ENCODE measurements at places on chromosomes 16 and 17. TPM values are rescaled to one million over a fixed set of nuclear protein-coding genes. Genes with fewer than 3 reads are reported as not detected.

- peaks cover 20% of the 10 kb centered on the region for H3K4me1 ChIP-seq
- peak; percentile 97 for DNase-seq
- H3K36me3 ChIP-seq = no peaks in the 10 kb centered on the region
- no peaks in the 10 kb centered on the region for H3K27me3 ChIP-seq
Measured at GRCh38 chr17:69828087-69828486, 246.9 kb upstream of the KCNJ16 start.

DNA sequence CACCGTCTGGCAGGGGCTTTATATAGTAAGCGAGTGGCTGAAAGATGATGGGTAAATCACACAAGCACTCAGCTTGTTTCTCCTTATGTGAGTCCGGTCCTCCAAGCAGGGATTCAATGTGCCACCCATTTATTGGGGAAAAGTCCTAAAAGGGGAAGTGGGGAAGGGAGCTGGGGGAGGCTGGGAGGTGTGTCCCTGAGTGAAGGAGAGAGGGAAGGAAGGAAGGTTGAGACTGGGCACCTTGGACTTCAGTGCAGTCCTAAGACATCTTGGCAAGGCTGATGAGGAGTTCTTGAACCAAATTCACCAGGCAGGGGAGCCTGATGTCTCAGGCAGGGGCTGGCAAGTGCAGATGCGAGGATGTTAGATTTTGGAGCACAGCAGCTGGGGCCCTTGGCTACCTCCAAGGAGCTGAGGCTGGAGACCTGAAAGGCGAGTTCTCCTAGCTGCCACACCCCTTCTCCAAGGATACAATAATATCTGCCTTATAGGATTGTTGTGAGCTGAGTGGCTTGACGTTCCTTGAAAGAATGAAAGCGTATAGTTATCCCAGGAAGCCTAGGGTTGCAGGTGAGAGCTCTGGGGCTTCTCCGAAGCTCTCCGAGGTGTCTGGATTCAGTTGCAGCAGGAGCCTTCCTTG, 23.0 kb upstream of the CYLD start:
- no peaks in the 10 kb centered on the region for H3K27me3 ChIP-seq
- no peaks in the 10 kb centered on the region for H3K4me1 ChIP-seq
- H3K36me3 ChIP-seq = no peaks in the 10 kb centered on the region
- H3K4me3 ChIP-seq = no peak overlapping the region
- H3K27ac ChIP-seq = no peak overlapping the region
- DNase-seq = no peak

- no peaks in the 10 kb centered on the region for H3K4me1 ChIP-seq
- no peak for DNase-seq
- no peak overlapping the region for H3K27ac ChIP-seq
- no peak overlapping the region for H3K4me3 ChIP-seq
- no peaks in the 10 kb centered on the region for H3K36me3 ChIP-seq
- no peaks in the 10 kb centered on the region for H3K27me3 ChIP-seq
Measured at GRCh38 chr17:61217878-61218437, 181.7 kb upstream of the TBX2 start.

- no peak overlapping the region for H3K27ac ChIP-seq
- H3K36me3 ChIP-seq = no peaks in the 10 kb centered on the region
- H3K4me1 ChIP-seq = peaks cover 12% of the 10 kb centered on the region
Measured at GRCh38 chr17:21131137-21131536, 4.4 kb downstream of the DHRS7B start.

- H3K36me3 ChIP-seq = no peaks in the 10 kb centered on the region
- H3K27me3 ChIP-seq = peaks cover 33% of the 10 kb centered on the region
- H3K4me3 ChIP-seq = no peak overlapping the region
- H3K27ac ChIP-seq = no peak overlapping the region
- H3K4me1 ChIP-seq = no peaks in the 10 kb centered on the region
Measured at GRCh38 chr17:49939318-49939717, 29.7 kb upstream of the DLX4 start.

- no peak for DNase-seq
- no peaks in the 10 kb centered on the region for H3K27me3 ChIP-seq
- no peak overlapping the region for H3K4me3 ChIP-seq
- H3K4me1 ChIP-seq = no peaks in the 10 kb centered on the region
Measured at GRCh38 chr16:53753431-53753830, 49.5 kb downstream of the FTO start.

GRCh38 chr16:57900796-57901479, 70.0 kb downstream of the CNGB1 start:
- peaks cover 3% of the 10 kb centered on the region for H3K27me3 ChIP-seq
- no peaks in the 10 kb centered on the region for H3K4me1 ChIP-seq
- DNase-seq = no peak
- H3K27ac ChIP-seq = no peak overlapping the region

DNA sequence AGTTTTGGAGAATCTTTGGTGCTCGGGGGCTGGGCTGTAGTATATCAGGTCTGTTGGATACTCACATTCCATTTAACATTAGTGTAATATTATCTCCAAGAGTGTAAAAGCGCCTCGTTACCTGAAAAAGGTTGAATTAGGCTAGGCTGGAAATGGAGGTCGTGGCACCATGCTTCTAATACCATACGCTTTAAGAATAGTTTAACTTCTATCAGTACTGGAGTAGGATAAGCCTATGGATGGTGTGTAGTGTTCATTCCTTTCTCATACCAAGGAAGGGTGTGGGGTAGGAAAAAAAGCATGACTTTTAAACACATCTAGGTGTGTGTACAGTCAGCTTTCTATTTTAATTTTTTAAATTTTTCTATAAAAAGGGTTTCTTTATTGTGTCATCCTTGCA, 2.0 kb downstream of the SRCAP start:
- peaks cover 35% of the 10 kb centered on the region for H3K36me3 ChIP-seq
- H3K4me3 ChIP-seq = no peak overlapping the region
- no peak overlapping the region for H3K27ac ChIP-seq
- no peaks in the 10 kb centered on the region for H3K27me3 ChIP-seq

DNA sequence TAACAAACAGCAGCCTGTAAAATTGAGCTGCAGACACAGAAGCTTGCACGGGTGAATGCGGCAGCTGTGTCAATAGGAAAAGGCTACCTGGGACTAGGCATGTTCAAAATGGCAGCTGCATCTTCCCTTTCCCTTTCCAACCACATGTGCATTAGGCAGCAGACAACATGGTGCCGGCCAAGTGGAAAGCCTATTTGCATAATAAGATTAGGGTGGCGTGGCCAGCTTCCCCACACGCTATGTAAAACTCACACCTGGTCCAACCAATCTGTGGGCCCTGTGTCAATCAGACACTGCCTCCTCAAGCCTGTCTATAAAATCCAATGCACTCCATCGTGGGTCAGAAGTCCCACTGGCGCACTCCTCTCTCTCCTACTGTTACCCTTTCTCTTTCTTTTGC, 61.0 kb upstream of the RBBP6 start:
- no peaks in the 10 kb centered on the region for H3K36me3 ChIP-seq
- no peak overlapping the region for H3K4me3 ChIP-seq
- H3K27ac ChIP-seq = no peak overlapping the region
- no peaks in the 10 kb centered on the region for H3K4me1 ChIP-seq
- no peak for DNase-seq

DNA sequence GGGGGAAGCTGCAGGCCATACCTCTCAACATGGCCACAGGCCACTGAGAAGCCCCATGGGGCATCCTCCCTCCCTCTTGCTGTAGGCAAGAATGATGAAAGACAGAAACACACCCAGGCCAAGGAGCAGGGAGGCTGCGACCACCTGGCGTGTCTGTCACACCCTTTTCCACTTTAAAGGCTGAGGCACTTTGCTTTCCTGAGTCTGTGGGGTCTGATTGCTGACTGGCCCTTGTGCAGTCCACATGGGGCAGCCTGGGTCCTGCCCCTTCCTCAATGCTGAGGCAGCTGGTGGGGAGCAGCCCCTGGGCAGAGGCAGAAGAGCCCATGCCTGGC, 8.7 kb downstream of the TMEM204 start:
- peaks cover 6% of the 10 kb centered on the region for H3K36me3 ChIP-seq
- H3K27ac ChIP-seq = peak overlapping the region; percentile 98
- peaks cover 40% of the 10 kb centered on the region for H3K4me1 ChIP-seq

DNA sequence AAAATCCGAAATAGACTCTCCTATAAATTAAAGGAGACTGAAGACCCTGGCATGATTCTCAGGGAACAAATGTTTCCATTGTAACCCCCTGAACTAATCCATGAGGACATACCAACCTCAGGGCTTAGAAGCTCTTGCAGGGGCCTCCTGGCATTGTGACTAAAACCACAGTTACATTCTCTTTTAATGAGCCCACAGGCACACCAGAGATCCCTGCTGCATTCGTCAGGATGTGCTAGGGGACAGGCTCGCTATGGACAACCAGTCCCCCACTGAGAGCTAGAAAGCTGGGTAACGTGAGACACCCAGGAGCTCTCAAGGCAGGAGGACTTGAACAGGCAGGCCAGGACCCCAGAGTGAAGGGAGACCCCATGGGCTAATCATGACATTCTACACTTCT, 140.6 kb upstream of the TNRC6C start:
- H3K36me3 ChIP-seq = no peaks in the 10 kb centered on the region
- no peak overlapping the region for H3K27ac ChIP-seq
- H3K4me1 ChIP-seq = no peaks in the 10 kb centered on the region
- DNase-seq = no peak
- H3K4me3 ChIP-seq = no peak overlapping the region
- no peaks in the 10 kb centered on the region for H3K27me3 ChIP-seq

GRCh38 chr16:19833176-19833575, 51.5 kb downstream of the GPRC5B start:
- H3K36me3 ChIP-seq = no peaks in the 10 kb centered on the region
- H3K27ac ChIP-seq = no peak overlapping the region
- H3K4me1 ChIP-seq = no peaks in the 10 kb centered on the region
- no peak overlapping the region for H3K4me3 ChIP-seq
- DNase-seq = no peak

- H3K4me1 ChIP-seq = peaks cover 11% of the 10 kb centered on the region
- H3K27ac ChIP-seq = peak within 1 kb of the TSS; percentile 39
- no peaks in the 10 kb centered on the region for H3K27me3 ChIP-seq
Measured at GRCh38 chr17:31321481-31321880, at the start of gene EVI2A. EVI2A (minus strand) TSS chr17:31321622; CDS start chr17:31319013, 2,609 bp downstream.

DNA sequence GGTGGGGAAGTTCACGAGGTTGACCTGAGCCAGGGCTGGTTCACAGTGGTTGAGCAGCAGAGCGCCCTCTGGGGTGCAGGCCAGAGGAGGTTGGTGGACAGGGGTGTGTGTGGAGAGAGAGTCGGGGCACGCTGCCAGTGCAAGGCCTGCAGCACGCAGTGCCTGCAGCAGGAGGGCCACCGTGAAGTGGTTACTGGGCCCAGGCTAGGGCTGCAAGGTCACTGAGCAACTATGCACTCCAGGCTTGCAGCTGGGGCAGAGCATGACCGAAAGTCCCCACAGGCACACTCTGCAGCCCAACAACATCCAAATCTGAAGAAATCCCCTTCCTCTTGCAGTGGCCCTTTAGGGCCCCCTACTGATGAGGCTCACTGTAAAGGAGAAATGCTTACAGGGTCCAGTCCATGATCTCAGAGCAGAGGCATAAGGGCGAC, 89.1 kb upstream of the NOL11 start:
- H3K4me1 ChIP-seq = peaks cover 6% of the 10 kb centered on the region
- no peaks in the 10 kb centered on the region for H3K36me3 ChIP-seq
- no peak overlapping the region for H3K27ac ChIP-seq
- no peak for DNase-seq
- no peak overlapping the region for H3K4me3 ChIP-seq

DNA sequence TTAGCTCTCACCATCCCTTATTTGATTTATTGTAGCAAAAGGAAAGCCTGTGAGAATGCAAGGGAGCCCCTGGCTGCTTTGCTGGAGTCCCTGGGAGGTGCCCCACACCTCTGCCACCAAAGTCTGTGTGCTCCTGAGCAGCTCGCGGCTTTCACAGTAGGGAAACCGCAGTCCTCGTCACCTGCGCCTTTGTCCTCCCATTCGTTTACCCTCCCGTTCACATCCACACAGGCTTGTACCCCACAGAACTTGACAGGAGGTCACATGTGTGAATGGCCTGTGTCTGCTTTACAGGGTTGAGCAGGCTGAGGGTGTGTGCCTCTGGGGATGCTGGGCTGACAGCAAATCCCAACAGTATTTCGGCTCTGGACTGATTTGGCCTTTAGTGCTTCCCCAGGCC, 152.5 kb downstream of the LGALS9B start:
- H3K27me3 ChIP-seq = no peaks in the 10 kb centered on the region
- no peaks in the 10 kb centered on the region for H3K36me3 ChIP-seq
- no peak overlapping the region for H3K27ac ChIP-seq

DNA sequence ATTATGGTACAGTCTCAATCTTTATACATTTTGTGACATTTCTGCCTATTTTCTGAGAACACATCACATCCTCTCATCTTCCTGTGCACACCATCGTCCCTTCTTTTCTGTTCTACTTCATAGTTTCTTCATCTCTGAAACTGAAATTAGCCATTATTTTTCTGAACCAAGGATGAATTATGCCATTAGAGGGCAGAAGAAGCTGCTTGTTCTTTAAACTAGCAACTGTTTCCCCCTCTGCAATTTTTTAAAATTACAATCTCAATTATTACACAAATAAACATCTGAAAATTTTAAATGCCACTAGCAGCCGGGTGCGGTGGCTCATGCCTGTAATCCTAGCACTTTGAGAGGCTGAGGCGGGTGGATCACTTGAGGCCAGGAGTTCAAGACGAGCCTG, 41.3 kb downstream of the RBBP6 start:
- no peaks in the 10 kb centered on the region for H3K36me3 ChIP-seq
- no peak overlapping the region for H3K4me3 ChIP-seq
- no peaks in the 10 kb centered on the region for H3K27me3 ChIP-seq
- peaks cover 9% of the 10 kb centered on the region for H3K4me1 ChIP-seq

GRCh38 chr17:57785022-57785421, 39.9 kb upstream of the CCDC182 start:
- H3K27me3 ChIP-seq = peaks cover 31% of the 10 kb centered on the region
- no peak overlapping the region for H3K27ac ChIP-seq
- no peak for DNase-seq
- no peaks in the 10 kb centered on the region for H3K4me1 ChIP-seq

DNA sequence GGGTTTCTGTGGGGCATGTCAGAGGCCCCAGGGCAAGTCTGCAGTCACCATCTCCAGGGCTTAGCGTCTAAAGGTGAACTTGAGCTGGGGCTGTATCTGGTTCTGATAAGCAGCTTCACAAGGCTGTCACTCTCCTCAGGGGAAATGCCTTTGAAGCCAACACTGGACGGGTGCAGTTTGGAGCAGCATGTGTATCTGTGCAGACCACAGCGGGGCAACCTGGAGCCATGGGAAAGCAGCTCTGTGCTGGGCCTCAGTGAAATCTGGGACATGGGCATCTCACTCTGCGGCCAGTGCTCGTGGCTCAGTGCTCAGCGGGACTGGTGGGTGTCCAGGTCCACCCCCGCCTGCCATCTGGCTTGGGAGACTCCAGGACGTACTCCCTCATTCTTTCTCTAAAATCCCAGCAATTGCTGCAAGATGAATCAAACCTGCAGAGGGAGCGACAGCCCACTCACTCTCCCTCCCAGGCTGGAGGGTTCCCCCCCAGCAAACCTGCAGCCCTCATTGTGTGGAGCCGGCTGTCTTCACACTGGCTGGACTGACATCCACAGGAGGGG, 63.5 kb downstream of the PRMT7 start:
- H3K36me3 ChIP-seq = no peaks in the 10 kb centered on the region
- no peaks in the 10 kb centered on the region for H3K27me3 ChIP-seq
- no peak overlapping the region for H3K4me3 ChIP-seq
- H3K4me1 ChIP-seq = no peaks in the 10 kb centered on the region
- DNase-seq = no peak

GRCh38 chr17:76535788-76536510, 1.6 kb downstream of the CYGB start:
- DNase-seq = no peak
- peaks cover 19% of the 10 kb centered on the region for H3K27me3 ChIP-seq
- H3K4me1 ChIP-seq = no peaks in the 10 kb centered on the region
- H3K27ac ChIP-seq = no peak overlapping the region
- no peak overlapping the region for H3K4me3 ChIP-seq

- no peak overlapping the region for H3K27ac ChIP-seq
- H3K4me1 ChIP-seq = peaks cover 27% of the 10 kb centered on the region
- no peak for DNase-seq
- no peaks in the 10 kb centered on the region for H3K27me3 ChIP-seq
- H3K4me3 ChIP-seq = no peak overlapping the region
Measured at GRCh38 chr17:82605939-82606600, 42.2 kb downstream of the WDR45B start.

Gene MT3
- not detected for total RNA-seq

Gene CPHXL2
- not detected for total RNA-seq

Gene C16orf92
- total RNA-seq = not detected

Gene EMC8
- 51.2 TPM for total RNA-seq
